ENCODE measurements at places on chromosomes 16 and 17.

GRCh38 chr16:48918520-48919258, 308.7 kb upstream of the N4BP1 start:
- no peak for DNase-seq

DNA sequence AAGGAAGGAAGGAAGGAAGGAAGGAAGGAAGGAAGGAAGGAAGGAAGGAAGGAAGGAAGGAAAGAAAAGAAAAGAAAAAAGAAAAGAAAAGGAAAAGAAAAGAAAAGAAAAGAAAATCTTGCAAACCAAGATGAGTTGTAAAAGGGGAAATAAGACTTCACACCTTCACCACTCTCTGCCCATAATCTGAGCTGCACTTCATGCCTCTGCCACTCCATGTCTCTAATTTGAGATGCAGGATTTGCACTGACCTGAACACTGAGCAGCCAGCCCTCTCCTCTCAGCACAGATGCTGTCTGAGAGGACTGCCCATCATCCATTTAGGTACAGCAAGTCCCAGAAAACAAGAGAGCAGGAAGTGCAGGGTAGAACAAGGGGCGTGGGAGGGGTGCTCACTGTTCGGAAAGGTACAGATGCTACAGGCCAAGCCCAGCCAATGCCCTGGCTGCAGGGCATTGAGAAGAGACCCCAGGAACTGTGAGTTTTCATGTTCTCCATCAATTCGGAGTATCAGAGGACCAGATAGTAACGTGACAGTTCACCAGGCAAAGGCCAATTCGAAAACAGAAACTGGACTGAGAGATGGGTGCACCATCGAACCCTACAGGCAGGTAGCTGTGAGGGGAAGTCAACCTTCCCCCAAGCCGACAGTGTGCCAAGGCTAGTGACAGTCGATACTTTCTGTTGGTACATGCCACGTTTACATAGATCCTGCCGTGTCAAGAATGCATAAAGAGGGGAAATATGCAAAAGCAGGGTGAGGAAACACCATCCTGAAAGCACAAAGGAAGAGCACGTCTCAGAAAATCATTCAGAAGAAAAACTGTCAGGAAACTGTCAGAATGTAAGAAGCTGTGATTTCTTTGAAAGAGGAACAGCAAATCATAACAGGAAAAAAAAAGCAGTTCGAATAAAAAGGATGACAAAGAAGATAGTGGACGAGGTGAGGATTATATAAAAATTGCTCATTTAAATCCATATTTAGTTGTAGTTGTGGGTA, 142.0 kb upstream of the RCVRN start:
- no peak for DNase-seq

GRCh38 chr17:3167574-3167973, 29.7 kb upstream of the OR1A2 start:
- no peak for DNase-seq

DNA sequence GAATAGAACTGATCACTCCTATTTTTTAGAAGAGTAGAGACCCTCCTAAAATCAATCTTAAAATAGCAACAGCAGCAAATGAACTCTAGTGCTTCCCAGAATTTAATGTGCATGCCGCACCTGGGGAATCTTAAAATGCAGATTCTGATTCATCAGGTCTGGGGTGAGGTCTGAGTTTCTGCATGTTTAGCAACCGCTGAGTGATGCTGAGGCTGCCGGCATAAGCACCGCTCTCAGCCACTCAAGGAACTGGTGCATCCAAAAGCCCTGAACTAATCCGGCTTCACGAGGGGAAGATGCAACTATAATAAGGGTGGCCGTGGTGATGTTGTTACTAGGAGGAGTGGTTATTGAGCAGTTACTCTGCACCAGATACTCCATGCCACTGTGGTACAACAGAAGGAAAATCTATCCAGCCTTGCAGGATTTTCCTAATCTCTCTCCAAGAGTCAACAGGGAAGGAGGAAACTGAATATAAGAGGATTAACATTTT, 19.7 kb downstream of the SDK2 start:
- no peak for DNase-seq

DNA sequence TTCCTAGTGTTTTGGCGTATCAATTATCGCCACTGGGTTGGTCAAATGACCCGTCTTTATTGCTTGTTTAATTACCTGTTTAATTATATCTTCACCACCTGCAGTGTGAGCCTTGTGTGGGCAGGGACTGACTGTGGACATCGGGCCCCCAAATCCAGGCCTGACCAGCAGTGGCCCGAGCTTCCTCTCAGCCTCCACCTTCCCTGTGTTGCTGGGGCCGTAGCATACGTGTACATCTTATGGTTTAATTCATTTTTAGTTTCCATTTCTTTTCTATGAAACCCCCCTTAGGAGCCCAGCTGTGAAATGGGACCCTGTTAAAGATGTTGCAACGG, 1.2 kb upstream of the LMF1 start:
- DNase-seq: no peak

- no peak for DNase-seq
These were observed 89.9 kb upstream of the EEF2KMT start for GRCh38 chr16:5187402-5187952.

GRCh38 chr17:6502871-6503509, 53.4 kb downstream of the PITPNM3 start:
- no peak for DNase-seq

DNA sequence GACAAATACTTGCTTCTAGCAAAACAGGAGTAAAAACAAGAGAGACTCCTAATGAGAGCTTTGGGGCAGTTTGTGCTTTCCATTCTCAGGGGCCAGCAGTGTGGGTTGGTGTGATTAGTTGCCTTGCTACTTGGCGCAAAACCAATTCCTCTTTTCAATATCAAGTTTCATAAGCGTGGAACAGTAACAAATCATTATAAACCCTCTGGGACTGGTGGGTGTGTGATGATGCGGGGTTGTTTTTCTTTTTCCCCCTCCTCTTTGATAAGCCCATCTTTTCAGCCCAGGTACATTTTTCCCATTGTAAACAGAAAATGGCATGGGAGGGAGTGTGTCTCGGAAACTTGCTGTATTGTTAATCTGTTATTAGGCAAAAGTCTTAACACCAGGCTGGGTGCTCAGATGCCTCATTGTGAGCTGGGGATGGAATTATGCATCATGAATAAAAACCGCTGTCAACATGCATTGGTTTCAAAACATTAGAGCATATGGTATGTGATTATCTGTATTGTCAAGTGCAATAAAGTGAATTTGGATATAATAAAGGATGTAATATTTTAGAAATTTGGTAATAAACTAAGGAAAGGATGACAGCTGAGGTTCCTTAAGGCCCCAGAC, 166.4 kb downstream of the CCDC182 start:
- no peak for DNase-seq

All from fibroblast of skin of left biceps (primary cell).